ENCODE measurements at places on chromosomes 16 and 17. TPM values are rescaled to one million over a fixed set of nuclear protein-coding genes. Genes with fewer than 3 reads are reported as not detected.

DNA sequence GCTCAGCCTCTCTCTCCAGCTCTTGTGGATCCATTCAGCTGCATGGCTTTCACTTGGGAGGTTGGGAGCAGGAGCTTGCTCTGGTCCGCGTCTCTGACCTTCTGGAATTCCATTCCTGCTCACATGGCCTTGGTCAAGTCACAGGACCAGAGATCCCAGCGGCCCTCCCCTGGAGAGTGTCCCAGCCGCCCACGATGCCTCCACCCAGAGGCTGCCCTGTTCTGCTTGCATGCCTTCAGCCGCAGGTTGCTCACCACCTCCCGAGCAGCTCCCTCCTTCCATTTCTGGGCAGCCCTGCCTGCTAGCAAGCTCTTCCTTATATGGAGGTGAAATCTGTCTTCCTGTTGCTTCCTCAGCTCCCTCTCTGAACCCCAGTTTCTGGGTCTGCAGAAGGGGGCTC lies 32.6 kb downstream of the RAI1 start:
- DNase-seq = no peak
- H3K27me3 ChIP-seq = no peaks in the 10 kb centered on the region
- no peak overlapping the region for H3K4me3 ChIP-seq
- peaks cover 46% of the 10 kb centered on the region for H3K4me1 ChIP-seq

DNA sequence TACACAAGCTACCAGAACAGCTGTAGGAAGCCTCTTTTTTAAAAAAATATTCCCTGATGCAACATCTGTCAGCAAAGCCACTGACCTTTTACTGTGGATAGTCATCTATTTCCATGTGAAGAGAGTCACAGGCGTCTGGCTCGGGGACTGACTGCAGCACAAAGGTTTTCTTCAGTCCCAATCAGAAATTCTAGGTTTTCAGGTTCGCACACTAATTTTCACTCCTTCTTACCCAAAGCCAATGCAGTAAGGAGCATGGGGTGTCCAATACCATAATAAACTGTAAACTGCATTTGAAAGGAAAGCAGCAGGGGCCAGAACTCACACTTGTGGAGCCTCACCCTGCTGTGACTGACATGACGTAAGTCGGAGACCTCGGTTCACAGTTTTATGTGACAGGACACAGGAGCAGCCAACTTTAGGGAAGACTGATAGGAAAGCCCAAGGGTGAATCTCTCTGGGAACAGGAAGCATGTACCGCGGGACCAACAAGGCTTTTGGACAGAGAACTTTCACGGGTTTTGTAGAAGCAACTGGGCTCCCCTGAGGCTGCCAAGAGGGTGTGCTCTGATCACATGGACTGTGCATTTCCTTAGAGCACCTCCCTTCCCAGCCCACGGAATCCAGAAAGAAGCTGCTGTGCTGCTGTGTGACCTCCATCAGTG lies 9.1 kb upstream of the TMEM100 start:
- H3K27ac ChIP-seq = no peak overlapping the region
- no peaks in the 10 kb centered on the region for H3K4me1 ChIP-seq
- no peak for DNase-seq
- no peaks in the 10 kb centered on the region for H3K36me3 ChIP-seq
- no peak overlapping the region for H3K4me3 ChIP-seq
- H3K27me3 ChIP-seq = no peaks in the 10 kb centered on the region

GRCh38 chr16:58127033-58127556 lies 2.1 kb downstream of the CFAP20 start:
- peak overlapping the region; percentile 88 for H3K4me3 ChIP-seq
- DNase-seq = no peak
- no peaks in the 10 kb centered on the region for H3K36me3 ChIP-seq
- no peaks in the 10 kb centered on the region for H3K27me3 ChIP-seq
- H3K4me1 ChIP-seq = peaks cover 37% of the 10 kb centered on the region

GRCh38 chr16:11114366-11115164 lies 141.4 kb downstream of the SOCS1 start:
- H3K27ac ChIP-seq = no peak overlapping the region
- H3K4me1 ChIP-seq = no peaks in the 10 kb centered on the region
- H3K27me3 ChIP-seq = no peaks in the 10 kb centered on the region
- no peak for DNase-seq
- H3K4me3 ChIP-seq = no peak overlapping the region
- H3K36me3 ChIP-seq = no peaks in the 10 kb centered on the region

DNA sequence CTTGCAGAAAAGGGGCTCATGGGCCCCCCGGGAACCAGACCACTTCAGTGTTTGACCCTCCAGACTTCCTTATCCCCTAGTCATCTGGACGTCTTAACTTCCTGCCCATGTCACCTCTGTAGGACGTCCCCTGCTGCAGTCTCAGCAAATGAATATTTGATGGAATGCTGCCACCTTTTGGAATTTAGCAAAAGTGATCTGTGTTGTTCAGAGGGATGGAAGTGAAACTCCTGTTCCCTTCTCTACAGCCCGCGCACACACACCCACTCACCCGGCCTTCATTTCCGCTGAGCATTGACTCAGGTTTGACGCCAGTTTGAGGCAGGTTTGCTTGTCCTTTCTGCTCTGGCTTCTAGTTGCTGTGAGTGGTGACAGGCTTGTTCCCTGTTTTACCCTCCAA lies 507.2 kb upstream of the EEF2KMT start:
- 0 out of 2 replicates have a peak, but pooled peaks cover 11% of the 10 kb centered on the region for H3K27me3 ChIP-seq
- no peaks in the 10 kb centered on the region for H3K4me1 ChIP-seq
- no peak for DNase-seq
- no peak overlapping the region for H3K27ac ChIP-seq
- no peak overlapping the region for H3K4me3 ChIP-seq

- no peaks in the 10 kb centered on the region for H3K36me3 ChIP-seq
- no peak for DNase-seq
- no peak overlapping the region for H3K27ac ChIP-seq
- H3K4me1 ChIP-seq = no peaks in the 10 kb centered on the region
Observed at GRCh38 chr16:12113523-12114345, 137.2 kb downstream of the SNX29 start.

- no peaks in the 10 kb centered on the region for H3K36me3 ChIP-seq
- no peak overlapping the region for H3K4me3 ChIP-seq
- no peak for DNase-seq
- H3K27me3 ChIP-seq = no peaks in the 10 kb centered on the region
- peaks cover 21% of the 10 kb centered on the region for H3K4me1 ChIP-seq
Observed at GRCh38 chr17:37700881-37701280, 44.0 kb downstream of the HNF1B start.

DNA sequence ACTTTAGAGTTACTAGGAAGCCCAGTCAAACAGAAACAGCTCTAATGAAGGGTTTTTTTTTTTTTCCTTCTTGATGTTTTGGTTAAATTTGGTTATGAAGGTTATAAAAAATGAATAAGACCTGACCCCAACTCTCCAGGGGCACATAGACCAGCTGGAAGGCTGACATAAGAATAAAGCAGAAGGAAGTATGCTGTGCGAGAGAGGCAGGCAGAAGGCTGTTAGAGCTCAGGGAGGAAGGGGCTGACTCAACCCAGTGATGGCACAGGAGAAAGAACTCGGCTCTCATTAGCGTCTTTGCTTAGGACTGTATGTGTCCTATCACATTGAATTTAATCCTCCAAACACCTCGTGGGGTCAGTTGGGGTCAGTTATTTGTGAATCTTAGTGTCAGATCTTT lies 474.6 kb downstream of the PMP22 start:
- DNase-seq = no peak
- H3K36me3 ChIP-seq = no peaks in the 10 kb centered on the region
- H3K4me3 ChIP-seq = no peak overlapping the region
- no peaks in the 10 kb centered on the region for H3K27me3 ChIP-seq
- no peaks in the 10 kb centered on the region for H3K4me1 ChIP-seq
- H3K27ac ChIP-seq = no peak overlapping the region

GRCh38 chr17:58120195-58120822 lies 27.9 kb upstream of the OR4D1 start:
- peak; percentile 24 for DNase-seq
- H3K27ac ChIP-seq = no peak overlapping the region
- H3K27me3 ChIP-seq = peaks cover 38% of the 10 kb centered on the region
- no peak overlapping the region for H3K4me3 ChIP-seq

DNA sequence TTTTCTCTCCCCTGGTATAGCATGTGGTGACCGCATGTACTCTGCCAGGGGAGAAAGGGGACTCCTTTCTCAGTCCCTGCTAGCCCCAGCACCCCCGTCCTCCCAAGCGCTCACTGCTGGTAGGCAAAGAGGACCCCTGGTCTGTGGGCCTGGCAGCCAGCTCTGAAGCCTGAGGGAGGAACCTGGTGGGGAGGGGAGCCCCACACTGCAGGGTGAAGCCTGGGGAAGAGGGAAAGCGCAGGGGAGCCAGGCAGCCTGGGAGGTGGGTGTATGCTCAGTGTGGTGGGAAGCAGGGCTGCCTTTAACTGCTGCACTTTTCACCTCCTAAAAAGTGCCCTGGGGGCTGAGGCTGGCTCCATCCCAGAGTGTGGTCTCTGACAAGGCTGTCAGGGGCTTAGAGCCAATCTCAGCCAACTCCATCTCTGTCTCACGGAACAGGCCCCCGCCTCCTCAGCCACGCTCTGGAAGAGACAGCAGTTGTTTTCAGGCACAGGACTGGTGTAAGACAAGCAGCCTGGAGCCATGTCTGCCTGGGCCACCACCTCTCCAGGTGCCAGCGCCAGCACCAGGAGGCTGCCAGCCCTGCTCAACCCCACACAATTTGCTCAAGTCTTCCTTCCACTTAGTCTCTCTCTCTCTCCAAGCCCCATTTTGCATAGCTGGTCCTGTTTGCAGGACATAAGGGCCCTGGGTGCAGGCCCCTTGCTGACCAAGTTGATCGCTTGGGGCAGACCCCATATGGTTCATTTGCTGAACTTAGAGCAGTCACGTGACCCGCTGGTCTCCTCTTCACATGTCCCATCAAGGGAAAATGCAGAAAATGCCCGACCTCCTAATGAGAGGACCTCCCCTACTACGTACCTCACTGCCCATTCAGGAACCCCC lies 14.7 kb upstream of the TBX2 start:
- no peaks in the 10 kb centered on the region for H3K27me3 ChIP-seq
- no peak overlapping the region for H3K4me3 ChIP-seq
- DNase-seq = no peak
- no peak overlapping the region for H3K27ac ChIP-seq
- H3K36me3 ChIP-seq = no peaks in the 10 kb centered on the region
- no peaks in the 10 kb centered on the region for H3K4me1 ChIP-seq

GRCh38 chr17:64282753-64283080 lies 19.7 kb upstream of the TEX2 start:
- no peaks in the 10 kb centered on the region for H3K36me3 ChIP-seq
- peaks cover 6% of the 10 kb centered on the region for H3K4me1 ChIP-seq
- no peak for DNase-seq
- no peak overlapping the region for H3K27ac ChIP-seq
- H3K27me3 ChIP-seq = no peaks in the 10 kb centered on the region

DNA sequence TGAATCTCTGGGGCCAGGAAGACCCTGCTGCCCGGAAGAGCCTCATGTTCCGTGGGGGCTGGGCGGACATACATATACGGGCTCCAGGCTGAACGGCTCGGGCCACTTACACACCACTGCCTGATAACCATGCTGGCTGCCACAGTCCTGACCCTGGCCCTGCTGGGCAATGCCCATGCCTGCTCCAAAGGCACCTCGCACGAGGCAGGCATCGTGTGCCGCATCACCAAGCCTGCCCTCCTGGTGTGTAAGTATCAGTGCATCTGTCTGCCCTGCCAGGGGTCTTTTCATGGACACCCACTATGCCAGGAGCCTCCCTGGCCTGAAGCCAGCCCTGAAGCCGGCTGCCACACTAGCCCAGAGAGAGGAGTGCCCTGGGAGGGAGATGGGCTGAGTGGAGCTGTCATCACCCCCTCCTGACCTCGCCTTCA lies at the start of gene CETP:
Gene CETP, plus strand, starts transcription at position 100 of the 431 bp plus-strand sequence. Its CDS starts 30 bp downstream, at position 130.
- peaks cover 17% of the 10 kb centered on the region for H3K4me1 ChIP-seq
- no peak within 1 kb of the TSS for H3K27ac ChIP-seq
- no peaks in the 10 kb centered on the region for H3K36me3 ChIP-seq
- DNase-seq = no peak
- H3K4me3 ChIP-seq = no peak within 1 kb of the TSS

- no peak for DNase-seq
- H3K4me1 ChIP-seq = no peaks in the 10 kb centered on the region
- H3K27me3 ChIP-seq = peaks cover 62% of the 10 kb centered on the region
- no peak overlapping the region for H3K4me3 ChIP-seq
Observed at GRCh38 chr16:85094812-85095211, 17.5 kb downstream of the CIBAR2 start.

- DNase-seq = no peak
- 0 out of 2 replicates have a peak, but pooled peaks cover 4% of the 10 kb centered on the region for H3K4me1 ChIP-seq
- no peaks in the 10 kb centered on the region for H3K36me3 ChIP-seq
- peaks cover 27% of the 10 kb centered on the region for H3K27me3 ChIP-seq
Observed at GRCh38 chr17:62630365-62631085, 3.1 kb downstream of the MRC2 start.

- DNase-seq = no peak
- peak overlapping the region; percentile 82 for H3K4me3 ChIP-seq
- no peaks in the 10 kb centered on the region for H3K27me3 ChIP-seq
- no peaks in the 10 kb centered on the region for H3K36me3 ChIP-seq
- peaks cover 38% of the 10 kb centered on the region for H3K4me1 ChIP-seq
- peak overlapping the region; percentile 95 for H3K27ac ChIP-seq
Observed at GRCh38 chr17:77321649-77322513, 181.1 kb downstream of the SEC14L1 start.

DNA sequence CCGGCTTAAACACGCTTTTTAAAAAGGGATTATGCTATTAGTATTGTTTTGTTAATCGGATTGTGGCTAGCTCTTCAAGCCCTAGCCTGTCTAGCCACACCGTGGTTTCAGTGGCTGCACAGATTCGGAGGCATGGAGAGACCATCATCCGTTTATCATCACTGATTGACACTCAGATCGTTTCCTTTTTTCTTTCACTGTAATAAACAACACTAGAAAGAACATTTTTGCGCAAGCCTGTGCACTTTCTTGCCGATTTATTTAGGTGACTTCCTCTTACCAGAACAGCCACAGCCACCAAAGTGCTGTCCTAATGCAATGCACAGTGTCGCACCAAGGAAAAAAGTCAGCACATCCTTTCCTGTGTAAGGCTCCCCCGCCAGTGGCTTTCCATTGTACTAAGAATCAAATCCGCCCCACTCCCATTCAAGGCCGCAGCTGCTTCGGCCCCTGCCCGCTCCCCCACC lies 78.2 kb downstream of the CRISPLD2 start:
- no peaks in the 10 kb centered on the region for H3K27me3 ChIP-seq
- H3K27ac ChIP-seq = no peak overlapping the region
- H3K4me1 ChIP-seq = peaks cover 18% of the 10 kb centered on the region
- no peak for DNase-seq
- no peaks in the 10 kb centered on the region for H3K36me3 ChIP-seq
- H3K4me3 ChIP-seq = no peak overlapping the region

GRCh38 chr17:29140631-29141513 lies 39.3 kb downstream of the MYO18A start:
- H3K27ac ChIP-seq = no peak overlapping the region
- DNase-seq = peak; percentile 33
- no peaks in the 10 kb centered on the region for H3K27me3 ChIP-seq
- H3K4me3 ChIP-seq = no peak overlapping the region

- H3K4me3 ChIP-seq = no peak overlapping the region
- no peak for DNase-seq
- H3K36me3 ChIP-seq = no peaks in the 10 kb centered on the region
- peaks cover 10% of the 10 kb centered on the region for H3K4me1 ChIP-seq
Observed at GRCh38 chr16:68528233-68528632, 10.9 kb upstream of the ZFP90 start.

- peaks cover 22% of the 10 kb centered on the region for H3K4me1 ChIP-seq
- peak; percentile 85 for DNase-seq
- H3K27me3 ChIP-seq = no peaks in the 10 kb centered on the region
- H3K36me3 ChIP-seq = peaks cover 20% of the 10 kb centered on the region
Observed at GRCh38 chr16:15672514-15673167, 22.6 kb downstream of the NDE1 start.

HS3ST4 gene
- total RNA-seq = not detected

PRM3 gene
- total RNA-seq = not detected

DRC3 gene
- total RNA-seq = 7.2 TPM

KRT15 gene
- 41.9 TPM for total RNA-seq

CES4A gene
- 2.5 TPM for total RNA-seq

KRTAP3-1 gene
- not detected for total RNA-seq

TMEM88 gene
- 3.4 TPM for total RNA-seq

HYDIN gene
- total RNA-seq = 31.0 TPM

PIRT gene
- not detected for total RNA-seq

RAMP2 gene
- not detected for total RNA-seq

SEC14L5 gene
- 1.1 TPM for total RNA-seq

CPHXL2 gene
- total RNA-seq = not detected

All from PC-9 (cell line).